ENCODE measurements at places on chromosomes 3 and 15.

DNA sequence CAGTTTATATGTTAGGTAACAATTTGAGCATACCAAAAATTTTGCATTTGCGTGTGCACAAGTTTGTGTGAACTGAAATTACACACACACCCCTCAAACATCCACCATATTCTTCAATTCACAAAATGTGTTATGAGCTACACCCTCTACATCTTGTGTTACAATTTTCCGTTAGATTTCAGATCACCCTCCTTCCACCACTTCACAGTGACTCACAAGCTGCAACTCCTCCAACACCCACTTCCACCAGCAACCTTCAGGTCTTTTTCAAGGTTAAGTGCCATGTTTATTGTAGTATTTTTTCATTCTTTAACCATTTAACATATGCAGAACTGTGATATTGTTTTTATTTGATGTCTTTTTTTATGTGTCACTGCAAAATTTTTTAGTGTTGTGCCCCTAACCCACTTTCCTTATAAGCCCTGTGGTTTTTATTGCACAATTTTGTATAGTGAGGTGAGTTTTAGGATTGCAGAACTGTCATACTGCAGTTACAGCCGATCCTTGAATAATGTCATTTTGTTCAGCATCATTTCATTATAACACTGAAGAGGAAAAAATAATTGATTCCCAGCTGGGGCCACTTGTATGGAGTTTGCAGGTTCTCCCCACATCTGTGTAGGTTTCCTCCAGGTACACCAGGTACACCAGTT, 148.9 kb downstream of the PLCL2 start:
- DNase-seq: no peak

DNA sequence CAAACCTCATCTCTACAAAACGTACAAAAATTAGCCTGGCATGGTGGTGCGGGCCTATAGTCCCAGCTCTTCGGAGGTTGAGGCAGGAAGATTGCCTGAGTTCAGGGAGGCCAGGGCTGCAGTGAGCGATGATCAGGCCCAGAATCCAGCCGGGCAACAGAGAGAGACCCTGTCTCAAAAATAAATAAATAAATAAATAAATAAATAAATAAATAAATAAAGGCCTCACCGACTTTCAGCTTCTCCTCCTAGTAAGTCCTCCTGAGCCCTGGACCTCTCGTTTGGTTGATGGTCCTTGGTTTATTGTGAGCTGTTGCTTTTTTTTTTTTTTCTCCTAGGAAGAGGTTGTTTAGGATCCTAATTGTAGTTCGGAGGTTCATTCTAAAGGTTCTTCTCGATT, 25.1 kb downstream of the WDR73 start:
- DNase-seq: no peak

- no peak for DNase-seq
These were observed 188.2 kb downstream of the VPS13C start for GRCh38 chr15:61871926-61872522.

DNA sequence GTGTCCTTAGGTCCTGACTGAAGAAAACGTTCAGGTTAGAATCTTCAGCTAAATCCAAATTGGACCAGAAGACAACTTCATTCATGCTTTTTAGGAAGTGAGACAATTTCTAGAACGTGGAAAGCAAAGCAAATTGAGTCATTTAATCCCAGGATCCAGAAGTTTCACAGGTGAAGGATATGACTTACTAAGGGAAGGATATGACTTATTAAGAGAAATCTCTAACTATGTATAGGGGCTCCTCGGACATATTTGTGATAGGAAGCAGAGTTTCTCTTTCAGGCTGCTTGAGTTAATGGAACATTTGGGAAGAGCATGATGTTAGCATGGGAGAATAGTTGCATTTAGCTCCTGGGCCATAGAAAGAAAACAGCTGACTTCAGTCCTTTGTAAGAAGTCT, 16.1 kb upstream of the PLOD2 start:
- no peak for DNase-seq

- no peak for DNase-seq
These were observed 219.2 kb downstream of the OPA1 start for GRCh38 chr3:193812078-193812725.

- no peak for DNase-seq
These were observed 554.3 kb downstream of the EPHB1 start for GRCh38 chr3:135349254-135349948.

- DNase-seq: no peak
These were observed 236.4 kb downstream of the KLF13 start for GRCh38 chr15:31563001-31563400.

DNA sequence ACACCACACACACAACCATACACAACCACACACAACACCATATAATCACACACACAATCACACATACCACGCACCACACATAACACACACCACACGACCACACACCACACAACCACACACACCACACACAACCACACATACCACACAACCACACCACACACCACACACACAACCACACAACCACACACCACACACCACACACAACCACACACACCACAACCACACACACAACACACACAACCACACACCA, 24.2 kb downstream of the CPN2 start:
- DNase-seq: no peak

GRCh38 chr3:179927191-179927590, 109.5 kb downstream of the PEX5L start:
- no peak for DNase-seq

DNA sequence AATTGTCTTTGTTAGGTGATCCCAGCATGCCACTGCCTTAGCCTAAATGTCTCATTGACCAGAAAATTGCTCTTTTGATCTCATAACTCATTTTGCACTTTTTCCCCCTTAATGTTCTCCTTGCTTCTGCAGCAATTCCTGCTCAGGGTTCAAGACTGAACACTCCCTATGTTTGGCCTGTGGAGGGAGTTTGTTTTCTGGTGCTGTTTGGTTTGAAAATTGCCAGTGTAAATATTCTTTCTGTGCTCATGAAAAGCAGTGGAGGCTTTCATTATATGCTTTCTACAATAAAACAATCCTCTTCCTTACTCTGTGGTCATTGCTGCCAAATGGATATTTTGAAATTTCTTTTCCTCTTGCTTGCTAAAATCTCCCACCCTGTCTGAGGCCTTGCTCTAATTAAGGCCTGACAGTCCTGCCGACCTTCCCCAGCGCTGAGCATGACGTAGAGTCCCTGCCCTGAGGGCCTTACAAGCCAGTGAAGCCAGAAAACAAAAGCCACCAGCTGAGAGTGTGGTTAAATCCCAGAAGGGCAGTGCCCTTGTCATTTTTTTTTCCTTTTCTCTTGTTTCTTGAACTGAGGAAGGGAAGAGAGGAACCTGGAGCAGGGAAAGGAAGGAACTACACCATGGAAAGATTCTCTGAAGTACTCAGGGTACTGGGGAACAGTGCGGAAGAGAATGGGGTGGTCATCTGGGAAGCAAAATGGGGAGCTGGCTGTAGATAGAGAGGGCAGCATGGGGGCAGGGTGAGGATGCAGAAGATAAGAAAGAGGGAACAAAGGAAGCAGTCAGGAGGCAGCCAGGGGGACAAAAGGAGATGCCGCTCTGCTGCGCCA, 24.8 kb downstream of the ZBTB38 start:
- no peak for DNase-seq

DNA sequence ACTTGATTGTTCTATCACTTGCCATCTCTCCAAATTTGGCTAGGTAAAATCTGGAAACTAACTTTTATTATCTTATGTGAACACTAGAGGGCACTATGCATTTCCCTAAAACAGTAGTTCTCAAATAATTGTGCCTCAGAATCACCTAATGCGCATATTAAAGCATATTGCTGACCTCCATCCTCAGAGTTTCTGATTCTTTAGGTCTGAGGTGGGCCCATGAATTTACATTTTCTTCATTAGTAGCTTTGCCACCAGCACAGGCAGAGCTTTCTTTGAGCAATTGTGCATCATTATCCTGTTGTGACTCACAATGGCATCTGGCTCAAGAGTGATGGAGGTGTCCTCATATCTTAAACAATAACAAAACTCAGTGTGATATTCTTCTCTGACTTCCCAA, 17.5 kb upstream of the BCHE start:
- DNase-seq: no peak

- no peak for DNase-seq
These were observed 94.6 kb downstream of the EEFSEC start for GRCh38 chr3:128247666-128248409.

GRCh38 chr3:191753196-191753595, 292.2 kb downstream of the PYDC2 start:
- no peak for DNase-seq

DNA sequence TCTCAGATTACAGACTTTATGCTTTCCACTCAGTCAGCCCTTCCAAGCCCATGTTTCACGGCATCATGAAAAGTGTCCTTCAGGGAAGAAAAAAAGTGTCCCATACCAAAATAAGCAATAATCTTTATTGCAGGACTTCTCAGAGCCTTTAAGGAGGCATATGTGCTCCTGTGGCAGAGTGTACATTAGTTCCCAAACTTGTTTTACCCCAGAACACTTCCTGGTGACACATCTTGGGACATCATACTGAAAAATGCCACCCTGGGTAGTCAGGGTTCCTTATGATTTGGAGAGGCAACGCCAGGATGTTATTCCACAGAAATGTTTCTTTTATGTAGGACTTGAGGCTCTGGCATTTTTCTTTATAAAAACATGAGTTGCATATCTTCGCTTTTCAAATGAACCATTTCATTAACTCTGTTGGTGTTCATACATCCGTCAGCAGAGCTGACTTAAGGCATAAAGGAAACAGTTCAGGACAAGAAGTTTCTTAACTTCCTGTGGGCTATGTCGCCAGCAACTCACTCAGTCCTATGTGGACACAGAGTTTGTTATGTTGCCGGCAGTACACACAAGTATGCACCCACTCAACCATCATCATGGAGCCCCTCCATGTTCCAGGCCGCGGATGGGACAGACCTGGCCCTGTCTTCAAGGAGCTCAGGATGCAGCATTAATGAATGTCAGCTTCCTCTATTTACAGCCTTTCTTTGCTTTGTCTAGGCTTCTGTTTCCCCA, 63.8 kb downstream of the CASR start:
- DNase-seq: no peak

DNA sequence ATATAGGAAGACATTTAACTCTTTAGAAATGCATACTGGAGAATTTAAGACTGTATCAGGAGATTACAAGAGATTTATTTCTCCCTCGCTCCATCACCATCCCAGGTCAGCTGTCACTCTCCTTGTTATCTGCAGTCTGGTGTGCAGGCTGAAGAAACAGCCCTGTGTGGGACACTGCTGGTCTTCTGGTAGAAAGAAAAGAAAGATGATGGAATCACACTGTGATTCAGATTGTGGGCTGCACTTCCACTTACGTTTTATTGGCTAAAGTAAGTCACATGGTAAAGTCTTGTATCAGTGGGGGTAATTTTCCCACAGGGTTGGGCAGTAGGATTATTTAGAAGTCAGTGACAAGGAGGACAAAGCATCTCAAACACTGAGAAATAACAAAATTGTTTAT, 18.1 kb upstream of the ATP1B3 start:
- no peak for DNase-seq

GRCh38 chr3:150538324-150539208, 7.7 kb downstream of the SERP1 start:
- DNase-seq: no peak

DNA sequence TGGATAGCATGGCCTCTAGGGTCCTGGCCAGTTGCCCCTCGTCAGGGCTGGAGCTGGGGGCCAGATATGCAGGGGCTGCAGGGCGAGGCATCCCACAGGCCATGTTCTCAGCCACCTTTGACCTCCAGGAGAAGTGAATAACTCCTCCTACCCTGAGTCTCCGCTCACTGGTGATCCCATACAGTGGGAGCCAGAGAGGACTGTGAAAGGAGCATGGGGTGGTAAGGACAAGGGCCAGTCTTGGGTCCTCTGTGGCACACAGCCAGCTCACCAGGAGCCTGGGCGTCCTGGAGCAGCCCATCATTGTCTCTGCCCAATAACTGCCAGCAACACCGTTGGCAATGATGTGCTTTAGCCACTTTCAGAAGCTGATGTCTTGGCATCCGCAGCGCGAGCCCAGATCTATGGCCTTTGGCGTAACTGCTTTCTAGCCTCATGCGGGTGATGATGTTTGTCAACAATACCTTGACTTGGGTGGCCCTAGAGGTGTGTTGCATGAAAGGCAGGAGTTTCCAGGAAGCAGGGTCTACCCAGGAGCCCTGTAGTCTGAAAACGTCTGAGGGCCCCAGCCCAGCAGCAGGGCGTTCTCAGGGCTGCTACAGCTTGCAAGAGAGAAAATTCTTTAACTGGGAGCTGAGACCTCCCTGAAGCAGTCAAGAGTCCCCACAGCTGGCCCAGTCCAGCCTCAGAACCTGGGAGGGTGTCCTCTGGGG, 61.1 kb upstream of the IQSEC1 start:
- no peak for DNase-seq

DNA sequence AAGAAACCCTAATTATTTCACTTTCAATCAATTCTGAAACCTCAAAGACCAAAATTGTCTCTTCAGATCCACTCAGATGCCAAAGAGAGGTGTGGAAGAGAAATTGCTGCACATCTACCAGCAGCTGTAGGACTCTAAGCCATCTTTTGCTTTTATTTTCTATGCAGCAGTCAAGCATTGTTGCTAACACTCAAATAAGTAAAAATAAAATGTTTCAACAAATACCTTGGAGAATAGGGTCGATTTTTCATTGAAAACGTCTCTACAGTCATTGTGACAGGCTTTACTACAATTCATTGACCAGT, 66.4 kb upstream of the CFAP20DC start:
- DNase-seq: no peak

DNA sequence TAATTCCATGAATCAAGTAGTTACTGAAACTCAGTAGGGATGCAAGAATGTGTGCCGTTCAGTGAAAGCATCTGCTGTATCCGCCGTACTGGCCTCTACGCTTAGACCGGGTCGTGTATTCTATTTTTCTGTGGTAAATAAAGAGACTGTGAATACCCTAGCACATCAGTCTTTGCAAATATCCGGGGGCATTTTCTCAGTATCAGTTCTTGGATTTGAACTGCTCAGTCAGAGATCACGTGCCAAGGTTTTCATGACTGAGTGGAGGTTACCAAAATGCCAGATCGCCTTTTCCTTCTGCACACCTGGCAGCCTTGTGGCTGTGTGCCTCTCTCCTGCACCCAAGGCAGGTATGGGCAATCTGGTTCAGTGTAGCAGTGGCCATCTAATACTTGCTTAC, 377.0 kb downstream of the OCA2 start:
- DNase-seq: no peak

- no peak for DNase-seq
These were observed 638.0 kb downstream of the OTOL1 start for GRCh38 chr3:162134571-162134970.

DNA sequence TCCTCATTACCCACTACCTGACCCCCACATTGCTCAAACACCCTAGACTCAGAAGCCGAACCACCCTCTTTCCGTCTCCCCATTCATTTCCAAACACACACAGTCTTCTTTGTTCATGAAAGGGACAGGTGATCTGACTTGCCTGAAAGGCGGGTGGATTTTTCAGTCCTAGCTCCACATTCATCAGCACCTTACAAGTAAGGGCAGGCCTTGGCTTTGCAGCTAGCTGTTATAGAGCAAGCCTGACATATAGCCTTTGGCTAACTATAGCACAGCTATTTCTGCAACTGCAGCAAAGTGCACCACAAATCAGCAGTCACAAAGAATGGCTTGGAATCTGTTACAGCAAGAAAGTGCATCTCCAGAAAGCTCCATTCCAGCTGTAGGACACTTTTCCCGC, 139.8 kb downstream of the XXYLT1 start:
- no peak for DNase-seq

Data from stimulated activated CD4-positive, alpha-beta T cell treated with anti-CD3 and anti-CD28 coated beads, Interleukin-4, amount 100 ng/mL, for 1 hour (primary cell).